ENCODE measurements at places on chromosomes 11 and 22. TPM values are rescaled to one million over a fixed set of nuclear protein-coding genes. Genes with fewer than 3 reads are reported as not detected.

DNA sequence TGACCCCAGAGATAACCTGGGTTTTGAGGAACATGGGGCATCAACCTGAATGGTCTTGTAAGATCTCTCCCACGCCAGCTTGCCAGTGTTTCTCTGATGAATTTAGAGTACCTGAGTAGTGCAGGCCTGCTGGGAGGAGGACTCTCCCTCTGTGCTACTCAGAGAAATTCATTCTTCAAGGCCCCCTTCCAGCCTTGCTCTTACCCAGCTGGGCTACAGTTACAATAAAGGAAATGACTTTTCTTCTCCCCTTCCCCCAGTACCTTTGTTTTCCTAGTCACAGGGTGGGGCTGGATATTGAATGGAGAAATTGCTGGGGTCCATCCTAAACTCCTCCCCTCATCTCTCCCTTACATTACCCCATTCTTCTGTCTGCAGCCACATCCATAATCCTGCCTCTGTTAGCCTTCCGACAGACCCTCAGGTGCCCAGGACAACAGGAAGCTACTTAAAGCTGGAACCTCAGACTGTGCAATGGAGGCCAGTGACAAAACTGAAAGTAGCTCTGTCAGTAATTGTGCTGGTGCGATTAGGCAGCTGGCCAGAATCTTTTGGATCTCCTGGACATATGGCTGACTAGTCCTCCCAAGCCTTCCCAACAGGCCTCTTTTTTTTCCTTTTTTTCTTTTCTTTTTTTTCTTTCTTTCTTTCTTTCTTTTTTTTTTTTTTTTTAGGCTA is 17.4 kb downstream of the LIMK2 start:
- no peak for DNase-seq

The L3MBTL2 gene
- 25.6 TPM for total RNA-seq

- no peak for DNase-seq
These were observed 103.7 kb downstream of the ZBTB16 start for GRCh38 chr11:114163229-114163631.

GRCh38 chr11:92225125-92225567 is 528 bp downstream of the FAT3 start:
- DNase-seq = no peak

DNA sequence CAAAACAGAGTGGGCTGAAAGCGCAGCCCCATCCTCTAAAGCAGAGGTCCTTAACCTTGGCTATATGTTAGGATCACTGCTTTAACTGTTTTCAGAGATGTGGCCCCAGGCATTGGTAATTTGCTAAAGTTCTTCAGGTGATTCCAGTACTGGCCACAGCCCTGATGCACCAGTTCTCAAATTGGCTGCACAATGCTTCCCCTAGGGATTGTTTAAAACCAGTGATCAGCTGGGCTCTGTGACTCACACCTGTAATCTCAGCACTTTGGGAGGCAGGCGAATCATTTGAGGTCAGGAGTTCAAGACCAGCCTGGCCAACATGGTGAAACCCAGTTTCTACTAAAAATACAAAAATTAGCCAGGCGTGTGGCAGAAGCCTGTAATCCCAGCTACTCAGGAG is 8.4 kb upstream of the IRAG1 start:
- no peak for DNase-seq

The APBB1 gene
- total RNA-seq = 63.8 TPM

- no peak for DNase-seq
These were observed 117.7 kb downstream of the PTPRJ start for GRCh38 chr11:48098024-48098423.

- no peak for DNase-seq
These were observed 33.5 kb downstream of the YPEL1 start for GRCh38 chr22:21702094-21702493.

GRCh38 chr11:33855500-33855899 is 36.4 kb downstream of the LMO2 start:
- no peak for DNase-seq

DNA sequence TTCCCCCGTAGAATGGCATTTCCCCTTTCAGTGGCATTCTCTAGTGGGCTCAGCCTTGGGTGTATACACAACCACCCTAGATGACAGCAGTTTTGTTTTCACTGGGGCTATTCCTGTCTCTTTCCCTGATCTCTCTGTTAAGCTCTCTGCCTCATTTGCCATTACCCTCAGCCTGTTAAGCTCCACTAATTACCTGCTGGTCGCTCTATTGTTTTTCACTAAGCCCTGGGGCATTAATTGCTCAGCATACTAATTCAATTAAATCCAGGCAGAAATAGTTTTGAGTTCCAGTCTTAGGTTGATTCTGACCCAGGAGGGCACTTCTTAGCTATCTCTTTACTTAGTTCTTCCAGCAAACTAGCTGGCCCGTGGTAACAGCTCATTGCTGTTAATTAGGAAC is 80.0 kb downstream of the BRD1 start:
- DNase-seq = no peak

GRCh38 chr22:37930952-37931440 is 22.4 kb downstream of the C22orf23 start:
- no peak for DNase-seq

GRCh38 chr22:38038426-38038825 is 18.8 kb upstream of the PICK1 start:
- DNase-seq = no peak

DNA sequence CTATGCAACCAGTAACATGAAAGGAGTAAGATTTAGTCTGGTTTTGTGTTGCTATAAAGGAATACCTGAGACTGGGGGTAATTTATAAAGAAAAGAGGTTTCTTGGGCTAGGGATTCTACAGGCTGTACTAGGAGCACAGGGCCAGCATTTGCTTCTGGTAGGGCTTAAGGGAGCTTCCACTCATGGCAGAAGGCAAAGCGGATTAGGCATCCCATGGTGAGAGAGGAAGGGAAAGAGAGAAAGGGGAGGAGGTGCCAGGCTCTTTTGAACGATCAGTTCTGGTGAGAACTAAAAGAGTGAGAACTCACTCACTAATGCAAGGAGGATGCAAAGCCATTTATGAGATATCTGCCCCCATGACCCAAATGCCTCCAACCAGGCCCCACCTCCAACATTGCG is 283.2 kb downstream of the OPCML start:
- DNase-seq = no peak

DNA sequence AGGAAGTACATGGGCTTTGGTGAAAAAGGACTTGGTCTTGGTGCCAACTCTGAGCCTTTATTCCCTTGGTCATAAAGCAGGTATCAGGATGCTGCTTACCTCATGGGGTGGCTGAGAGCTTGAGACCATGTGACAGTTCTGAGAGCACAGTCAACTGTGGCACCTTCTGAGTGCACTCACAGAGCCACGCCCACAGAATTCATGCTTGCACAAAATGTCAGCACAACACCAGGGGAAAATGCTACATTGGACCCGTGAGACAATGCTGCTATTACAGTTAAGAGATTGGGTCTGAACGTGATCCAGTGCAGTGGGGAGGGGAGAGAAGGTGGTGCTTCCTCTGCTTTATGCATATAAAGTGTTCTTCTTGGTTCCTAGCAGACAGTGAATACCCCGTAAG is 79.5 kb upstream of the SPON1 start:
- DNase-seq = peak; percentile 37

DNA sequence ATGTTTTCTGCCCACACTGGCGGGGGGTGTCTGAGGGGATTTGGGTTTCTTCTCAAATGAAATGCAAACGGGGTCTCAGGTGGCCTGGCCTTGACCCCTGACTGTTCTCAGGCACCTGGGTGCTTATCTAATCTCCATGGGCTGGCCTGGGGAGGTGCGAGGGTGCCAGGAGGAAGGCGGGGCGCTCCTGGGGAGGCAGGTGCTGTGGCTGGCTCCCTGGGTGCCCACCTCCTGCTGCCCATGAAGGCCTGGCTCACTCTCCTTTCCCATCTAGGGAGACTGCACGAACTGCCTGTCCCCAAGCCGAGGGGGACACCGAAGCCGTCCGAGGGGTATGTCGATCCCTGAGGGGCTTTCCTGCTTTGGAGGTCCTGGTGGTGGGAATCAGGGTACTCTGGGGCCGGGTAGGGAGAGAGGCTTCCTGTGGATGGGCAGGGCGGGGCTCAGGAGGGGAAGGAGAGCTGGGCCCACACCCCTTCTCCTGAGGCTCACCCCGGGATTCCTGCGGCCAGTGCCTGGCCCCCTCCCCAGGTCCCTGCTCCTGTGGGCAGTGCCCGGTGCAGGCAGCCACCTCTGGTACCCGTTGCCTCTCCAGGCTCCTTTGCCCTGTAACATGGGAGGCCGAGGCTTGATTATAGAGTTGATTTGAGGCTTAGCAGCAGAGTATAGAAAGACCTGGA is 18.4 kb downstream of the MICALL1 start:
- DNase-seq = no peak

GRCh38 chr11:33225371-33225770 is 31.8 kb upstream of the HIPK3 start:
- no peak for DNase-seq

The DTX4 gene
- 0.70 TPM for total RNA-seq

DNA sequence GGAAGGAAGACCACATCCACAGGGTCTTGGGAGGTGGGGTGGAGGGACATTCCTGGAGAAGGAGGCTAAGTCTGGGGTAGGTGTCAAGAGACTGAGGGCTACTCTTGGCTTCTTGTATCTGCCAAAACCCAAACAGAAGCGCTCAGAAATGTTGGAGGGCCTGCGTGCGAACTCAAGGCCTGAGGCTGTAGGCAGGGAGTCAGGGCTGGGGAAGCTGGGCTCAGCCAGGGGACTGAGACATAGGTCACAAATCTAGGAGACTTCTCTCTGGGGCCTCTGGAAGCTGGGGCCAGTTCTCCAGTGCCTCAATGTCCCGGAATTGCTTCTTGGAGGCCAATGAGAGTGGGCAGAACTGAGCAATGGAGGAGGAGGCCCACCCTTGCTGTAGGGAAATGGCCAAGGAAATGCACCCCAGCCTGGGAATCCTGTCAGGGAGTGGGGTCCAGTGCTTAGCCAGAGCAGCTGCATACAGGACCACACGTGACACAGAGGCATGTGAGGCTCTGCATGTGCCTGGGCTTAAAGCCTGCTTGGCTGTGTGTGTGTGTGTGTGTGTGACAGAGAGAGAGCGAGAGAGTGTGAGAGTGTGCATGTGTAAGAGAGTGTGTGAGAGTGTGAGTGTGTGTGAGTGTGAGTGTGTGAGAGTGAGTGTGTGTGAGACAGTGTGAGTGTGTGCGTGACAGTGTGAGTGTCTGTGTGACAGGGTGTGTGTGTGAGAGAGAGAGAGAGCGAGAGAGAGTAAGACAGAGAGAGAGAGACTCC is 141.3 kb downstream of the ST3GAL4 start:
- no peak for DNase-seq

The OR52E8 gene
- total RNA-seq = not detected

DNA sequence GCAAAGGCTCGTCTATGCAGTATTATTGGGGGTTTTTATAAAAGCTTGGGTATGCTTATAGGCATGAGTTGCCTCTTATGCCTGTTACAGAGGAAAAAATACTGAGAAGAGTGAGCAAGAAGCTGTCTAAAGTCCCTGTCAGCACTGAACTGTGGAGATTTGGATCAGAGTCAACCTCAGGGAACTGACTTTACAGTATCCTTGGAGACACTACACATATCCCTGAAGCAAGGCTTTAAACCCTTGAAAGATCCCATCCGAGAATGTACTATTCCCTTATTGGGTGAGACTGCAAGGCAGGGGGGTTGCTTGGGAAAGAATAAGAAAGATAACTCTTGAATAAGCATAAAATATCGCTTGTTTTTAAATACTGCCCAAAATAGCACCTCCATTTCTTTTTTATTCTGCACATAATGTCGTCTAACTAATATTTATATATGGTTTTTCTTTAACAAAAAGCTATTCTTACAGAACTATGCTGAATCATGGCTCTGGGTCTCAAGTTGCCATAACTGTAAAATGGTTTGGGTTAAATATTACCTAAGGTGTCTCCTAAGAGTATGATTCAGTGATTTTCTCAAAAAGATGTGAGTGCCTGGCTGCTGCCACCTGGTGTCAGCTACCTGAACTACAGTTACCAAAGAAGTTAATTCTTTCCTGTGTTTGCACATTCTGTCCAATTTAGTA is 1062.8 kb downstream of the DLG2 start:
- DNase-seq = peak; percentile 11

The FBLN1 gene
- not detected for total RNA-seq

- no peak for DNase-seq
These were observed 26.7 kb downstream of the ZBTB16 start for GRCh38 chr11:114085965-114086793.

The SYVN1 gene
- total RNA-seq = 45.8 TPM

The RFPL3 gene
- total RNA-seq = not detected

- peak; percentile 51 for DNase-seq
These were observed 80.0 kb upstream of the PPARA start for GRCh38 chr22:46070215-46070802.

The MYEOV gene
- 0.67 TPM for total RNA-seq

DNA sequence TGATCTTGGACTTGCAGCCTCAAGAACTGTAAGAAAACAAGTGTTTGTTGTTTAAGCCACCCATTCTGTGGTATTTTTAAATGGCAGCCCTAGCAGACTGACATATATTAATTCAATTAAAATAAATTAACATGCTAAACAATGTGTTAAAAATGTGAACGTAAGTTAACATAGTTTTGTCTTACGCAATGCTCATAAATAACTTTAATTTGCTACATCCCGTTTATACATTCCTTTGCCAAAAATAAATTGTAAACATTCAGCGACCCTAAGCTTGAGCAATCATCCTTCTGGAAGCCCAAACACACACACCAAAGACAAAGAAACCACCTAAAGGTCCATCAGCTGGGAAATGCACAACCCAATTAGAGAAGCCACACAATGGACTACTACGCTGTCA is 70.4 kb downstream of the CELSR1 start:
- no peak for DNase-seq

- DNase-seq = no peak
These were observed 49.3 kb downstream of the CHRDL2 start for GRCh38 chr11:74681686-74682651.

- no peak for DNase-seq
These were observed 162.7 kb upstream of the SORL1-AS1 start for GRCh38 chr11:121615501-121615900.

- DNase-seq = no peak
These were observed 17.2 kb upstream of the C1QTNF4 start for GRCh38 chr11:47611348-47611794.

- no peak for DNase-seq
These were observed 32.0 kb downstream of the LRRC10B start for GRCh38 chr11:61540528-61540927.

Measured in activated T-cell treated with anti-CD3 and anti-CD28 coated beads, Interleukin-2, amount 50 U/mL, for 72 hours (primary cell).